ENCODE measurements at places on chromosomes 13 and 19.
A peak's percentile ranks its signal among the peaks of the same experiment; 100 is the strongest.

- DNase-seq = no peak
Observed at GRCh38 chr19:39164289-39164688, 32.5 kb upstream of the NCCRP1 start.

DNA sequence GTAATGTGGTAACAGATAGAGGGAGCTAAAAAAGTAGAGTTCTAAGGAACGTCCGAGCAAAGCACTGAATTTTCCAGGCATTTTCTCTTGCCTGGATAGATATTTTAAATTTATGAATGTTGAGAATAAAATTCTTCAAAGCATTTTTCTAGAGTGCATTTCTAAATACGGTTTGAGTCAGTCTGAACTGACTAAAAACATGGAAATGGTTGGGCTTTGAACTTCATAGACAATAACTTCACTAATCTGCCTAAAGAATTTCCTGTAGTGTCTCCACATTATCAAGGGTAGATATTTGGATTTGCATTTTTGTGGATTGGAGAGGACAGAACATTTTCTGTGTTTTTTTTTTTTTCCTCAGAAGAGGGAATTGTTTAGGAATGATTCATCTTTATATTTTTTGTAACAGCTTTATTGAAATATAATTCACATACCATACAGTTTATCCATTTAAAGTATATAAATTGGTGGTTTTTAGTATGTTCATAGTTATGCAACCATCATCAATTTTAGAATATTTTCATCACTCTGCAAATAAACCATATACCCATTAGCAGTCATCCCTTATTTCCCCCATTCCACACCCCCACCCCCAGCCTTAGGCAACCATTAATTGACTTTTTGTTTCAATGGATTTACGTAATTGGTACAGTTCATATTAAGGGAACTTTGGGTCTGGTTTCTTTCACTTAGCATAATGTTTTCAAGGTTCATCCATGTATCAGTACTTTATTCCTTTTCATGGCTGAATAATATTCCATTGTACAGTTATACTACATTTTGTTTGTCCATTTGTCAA is 20.7 kb downstream of the GARRE1 start:
- DNase-seq = no peak

- no peak for DNase-seq
Observed at GRCh38 chr13:112097770-112098169, 30.8 kb downstream of the SOX1 start.

DNA sequence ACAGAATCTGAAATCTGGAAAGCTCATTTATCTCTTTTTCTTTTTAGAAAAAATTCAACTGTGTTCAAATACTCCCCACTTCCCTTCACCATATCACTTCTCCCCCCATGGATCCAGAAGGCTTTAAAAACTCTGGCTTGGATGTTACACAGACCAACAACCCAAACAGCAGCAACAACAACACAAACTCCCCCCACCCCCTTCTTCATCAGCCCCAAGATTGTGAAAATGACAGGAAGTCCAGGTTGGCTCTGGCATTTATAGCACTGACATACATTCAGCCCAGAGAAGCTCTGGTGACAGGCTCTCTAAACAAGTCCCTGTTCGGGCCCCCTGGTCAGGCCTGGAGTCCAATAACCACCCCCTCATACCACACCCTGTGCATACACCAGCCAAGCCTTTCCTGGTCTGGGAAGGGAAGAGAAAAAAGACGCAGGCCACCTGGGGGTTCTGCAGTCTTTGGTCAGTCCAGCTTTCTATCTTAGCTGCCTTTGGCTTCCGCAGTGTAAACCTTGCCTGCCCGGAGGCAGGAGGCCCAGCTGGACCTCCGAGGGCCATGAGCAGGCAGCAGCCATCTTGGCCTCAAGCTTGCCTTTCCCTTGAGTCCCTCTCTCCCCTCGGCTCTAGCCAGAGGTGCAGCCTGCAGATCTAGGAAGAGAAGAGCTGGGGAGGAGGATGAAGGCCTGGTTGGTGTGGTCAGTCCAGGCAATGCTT is 6.8 kb downstream of the CDX2 start:
- DNase-seq = no peak

GRCh38 chr13:101535192-101535746 is 82.8 kb downstream of the ITGBL1 start:
- no peak for DNase-seq

GRCh38 chr19:50725218-50725910 is 2.2 kb downstream of the CLEC11A start:
- DNase-seq = no peak

- DNase-seq = peak; percentile 4
Observed at GRCh38 chr19:15595069-15595468, 19.9 kb upstream of the CYP4F8 start.

- DNase-seq = no peak
Observed at GRCh38 chr19:54352546-54352945, 12.2 kb downstream of the LAIR1 start.

Measured in RKO (cell line).